Activated CD4-positive, alpha-beta T cell treated with anti-CD3 and anti-CD28 coated beads for 48 hours (primary cell): ENCODE measurements at places on chromosomes 3 and 15.

DNA sequence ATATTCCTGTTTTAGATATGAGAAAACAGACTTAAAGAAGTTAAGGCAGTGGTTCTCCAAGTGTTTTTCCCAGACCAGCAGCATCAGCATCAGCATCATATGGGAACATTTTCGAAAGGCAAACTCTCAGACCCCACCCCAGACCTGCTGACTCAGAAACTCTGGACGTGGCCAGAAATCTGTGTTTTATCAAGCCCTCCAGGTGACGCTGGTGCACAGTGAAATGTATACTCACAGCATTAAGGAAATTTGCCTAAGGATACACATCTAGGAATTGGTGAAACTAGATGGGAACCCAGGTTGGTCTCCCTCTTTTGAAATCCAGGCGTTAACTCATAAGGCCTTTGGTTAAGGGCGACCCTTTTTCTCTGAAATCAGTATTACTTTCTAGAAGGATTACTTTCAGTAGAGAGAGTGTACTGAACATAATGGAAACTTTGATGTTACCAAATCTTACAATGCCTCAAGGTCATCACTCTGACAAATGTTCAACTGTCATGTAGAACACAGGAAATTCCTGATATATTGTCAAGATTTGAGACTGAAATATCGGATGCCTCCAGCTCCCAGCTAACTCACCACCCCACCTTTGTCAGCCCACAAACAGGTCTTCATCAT, 910.2 kb downstream of the ROBO1 start:
- DNase-seq = no peak

DNA sequence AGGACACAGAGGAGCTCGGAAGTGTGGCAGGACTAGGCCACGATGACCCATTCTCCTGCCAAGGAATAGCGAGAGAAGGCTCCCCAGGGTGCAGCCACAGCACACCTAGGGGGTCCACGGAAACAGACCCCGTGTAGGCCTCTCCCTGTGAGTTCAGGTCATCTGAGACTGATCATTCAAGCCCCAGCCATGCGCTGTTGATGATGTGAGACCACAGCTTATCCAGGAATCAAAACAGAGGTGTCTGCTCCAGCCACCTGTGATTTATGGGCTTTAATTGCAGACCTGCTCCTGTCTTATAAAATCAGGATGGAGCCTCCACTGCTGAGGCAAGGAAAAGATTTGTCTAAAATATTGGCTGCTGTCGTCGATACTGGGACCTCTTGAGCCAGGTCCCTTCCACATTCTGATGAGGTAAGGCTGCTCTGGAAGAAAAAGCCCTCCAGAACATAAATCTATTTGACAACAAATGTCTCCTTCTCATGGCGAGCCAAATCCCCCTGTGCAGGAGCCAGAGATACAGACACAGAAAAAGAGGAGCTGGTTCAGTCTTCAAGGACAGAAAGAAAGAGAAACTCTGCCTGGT, 186.7 kb downstream of the TJP1 start:
- DNase-seq = no peak

DNA sequence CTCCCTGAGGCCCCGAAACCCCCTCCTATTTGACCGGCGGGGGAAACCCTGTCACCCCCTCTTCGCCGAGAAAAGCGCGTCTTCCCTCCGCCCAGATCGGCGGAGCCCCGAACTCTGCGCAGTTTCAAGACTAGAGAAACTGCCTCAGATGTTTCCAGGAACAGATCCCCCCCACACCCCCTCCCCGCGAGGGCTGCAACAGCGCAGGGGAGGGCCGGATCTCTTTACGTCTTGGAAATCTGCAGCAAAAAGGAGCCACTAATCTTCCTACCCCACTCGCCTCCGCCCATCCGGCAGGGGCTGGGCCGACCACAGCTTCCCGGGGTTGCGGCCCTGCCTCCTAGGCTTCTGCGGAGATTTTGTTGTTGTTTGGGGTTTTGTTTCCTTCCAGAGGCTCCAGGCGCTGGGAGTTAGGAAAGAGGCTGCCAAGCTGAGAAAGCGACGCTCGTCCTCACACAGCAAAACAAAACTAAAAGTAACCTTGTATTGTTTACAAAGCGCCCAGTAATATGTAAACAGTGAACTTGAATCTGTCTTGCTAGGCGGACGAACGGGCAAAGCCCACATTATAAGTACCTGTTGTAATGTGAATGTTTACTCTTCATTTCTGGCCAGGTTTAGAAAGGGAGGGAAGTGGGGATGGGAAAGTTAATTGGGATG, 2.2 kb downstream of the FOXB1 start:
- DNase-seq = peak; percentile 75

DNA sequence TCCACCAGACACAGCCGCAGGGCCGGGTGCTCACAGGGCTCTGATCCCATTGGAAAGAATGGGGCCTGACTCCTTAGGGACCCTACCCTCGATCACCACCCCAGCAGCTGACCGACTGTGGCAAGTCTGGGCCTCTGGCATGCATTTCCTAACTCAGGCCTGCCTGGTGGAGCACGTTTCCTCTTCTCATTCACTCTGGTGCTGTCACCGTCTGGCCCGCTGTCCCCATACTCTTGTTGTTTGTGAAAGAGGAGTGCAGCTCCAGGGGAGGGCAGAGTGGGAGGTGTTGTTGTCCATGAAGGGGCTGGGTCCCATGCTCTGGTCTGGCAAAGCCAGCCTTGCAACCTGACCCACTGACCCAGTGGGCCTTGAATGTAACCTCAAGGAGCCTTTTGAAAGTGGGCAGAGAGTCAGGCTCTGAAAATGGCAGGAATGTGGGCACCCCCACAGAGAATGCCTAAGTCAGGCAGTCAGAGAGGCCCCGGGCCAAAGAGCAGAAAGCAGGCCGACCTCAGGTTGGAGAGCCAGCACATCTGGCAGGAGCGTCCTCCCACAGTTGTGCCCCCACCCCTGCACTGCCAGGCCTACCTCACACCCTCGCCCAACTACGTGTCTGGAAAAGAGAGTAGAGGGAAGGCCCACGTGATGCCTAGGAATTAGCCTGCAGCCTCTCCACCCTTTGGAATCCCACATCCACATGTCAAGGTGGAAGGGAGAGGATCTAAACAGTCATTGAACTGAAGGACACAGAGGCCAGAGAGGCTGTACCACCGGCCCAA, 10.9 kb downstream of the SEMA7A start:
- DNase-seq = no peak

DNA sequence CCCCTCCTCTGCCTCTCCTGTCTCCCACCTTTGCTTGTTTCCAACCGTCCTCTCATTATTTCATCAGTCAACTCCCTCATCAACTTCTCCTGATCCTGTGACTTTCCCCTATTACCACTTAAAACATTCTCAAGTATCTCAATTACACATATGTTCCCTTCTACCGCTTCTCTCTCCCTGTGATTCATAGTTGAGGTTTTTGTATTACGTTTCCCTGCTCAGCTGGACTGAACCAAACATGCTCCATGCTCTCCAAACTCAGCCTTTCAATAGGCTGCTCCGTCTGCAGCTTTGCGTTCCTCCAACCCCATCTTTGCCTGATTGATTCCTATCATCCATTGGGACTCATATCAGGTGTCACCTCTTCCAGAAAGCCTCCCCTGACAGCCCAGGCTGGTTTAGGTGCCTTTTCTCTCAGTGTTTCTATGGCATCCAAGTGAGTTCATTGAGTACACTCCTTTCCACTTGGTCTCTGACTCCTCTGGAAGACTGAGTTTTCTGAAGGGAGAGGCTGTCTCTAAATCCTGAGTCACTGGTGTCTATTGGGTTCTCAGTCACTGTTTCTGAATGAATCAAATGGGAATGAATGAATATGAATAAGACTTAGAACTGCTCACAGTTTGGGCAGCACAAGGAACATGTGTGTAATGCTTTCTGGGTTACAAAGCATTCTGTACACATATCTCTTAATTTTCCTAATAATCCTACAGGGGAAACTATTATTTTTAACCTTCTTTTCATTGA, 56.4 kb downstream of the PLD1 start:
- DNase-seq = peak; percentile 15

- DNase-seq = no peak
Observed at GRCh38 chr3:172564499-172564898, 41.3 kb upstream of the TNFSF10 start.

- no peak for DNase-seq
Observed at GRCh38 chr3:179045719-179046402, 25.7 kb downstream of the ZMAT3 start.

DNA sequence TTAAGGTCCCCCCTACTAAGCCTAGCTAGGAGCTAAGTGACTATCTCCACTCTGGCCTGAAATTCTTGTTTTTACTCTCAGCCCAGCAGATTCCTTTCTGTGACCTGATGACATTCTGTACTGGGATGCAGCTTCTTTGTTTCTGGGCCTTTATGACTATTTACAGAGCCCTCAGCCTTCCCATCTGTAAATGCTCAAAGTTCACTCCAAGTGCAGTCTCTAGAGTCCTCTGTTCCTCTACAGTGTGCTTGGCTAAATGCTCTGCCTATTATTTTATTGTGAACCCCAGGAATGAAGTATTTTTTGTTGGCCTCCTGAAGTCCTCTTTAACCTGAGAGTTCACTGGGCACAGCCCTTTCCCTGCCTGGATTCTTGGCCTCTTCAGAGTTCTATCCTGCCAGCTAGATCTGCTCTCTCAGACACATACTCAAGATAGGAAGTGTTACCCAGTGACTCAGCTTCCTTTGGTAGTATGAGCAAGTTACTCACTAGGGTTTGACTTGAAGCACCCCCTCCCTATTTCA, 278.1 kb upstream of the P2RY1 start:
- no peak for DNase-seq

DNA sequence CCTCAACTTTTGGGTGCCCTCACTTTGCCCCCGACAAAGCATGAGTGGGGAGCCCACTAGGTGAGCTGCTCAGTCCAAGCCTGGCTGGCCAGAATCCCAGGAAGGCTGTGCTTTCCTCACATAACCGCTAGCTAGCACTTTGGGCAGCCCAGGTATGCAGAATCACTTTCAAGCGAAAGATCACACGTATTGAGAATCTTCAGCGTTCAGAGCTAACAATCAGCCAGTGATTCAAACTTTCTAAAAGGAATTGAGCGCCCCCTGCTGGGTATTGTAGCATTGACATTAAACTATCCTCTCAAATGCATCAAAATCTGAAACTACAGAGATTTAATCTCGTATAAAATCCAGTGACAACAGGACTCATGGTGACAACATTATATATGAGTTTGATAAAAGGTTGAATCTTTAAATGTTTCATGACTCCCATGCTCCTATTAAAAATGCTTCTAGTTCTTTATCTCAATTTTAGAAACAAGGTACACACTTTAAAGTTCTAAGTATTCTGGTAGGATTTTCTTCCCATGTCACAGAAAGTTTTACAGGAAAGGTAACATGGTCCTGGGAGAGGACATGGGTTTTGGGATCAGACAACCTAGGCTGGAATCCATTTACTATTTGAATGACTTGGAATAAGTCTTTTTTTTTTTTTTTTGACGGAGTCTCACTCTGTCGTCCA, 11.8 kb downstream of the ANAPC13 start:
- peak; percentile 86 for DNase-seq

- no peak for DNase-seq
Observed at GRCh38 chr3:65377637-65378036, 661.1 kb downstream of the MAGI1 start.

DNA sequence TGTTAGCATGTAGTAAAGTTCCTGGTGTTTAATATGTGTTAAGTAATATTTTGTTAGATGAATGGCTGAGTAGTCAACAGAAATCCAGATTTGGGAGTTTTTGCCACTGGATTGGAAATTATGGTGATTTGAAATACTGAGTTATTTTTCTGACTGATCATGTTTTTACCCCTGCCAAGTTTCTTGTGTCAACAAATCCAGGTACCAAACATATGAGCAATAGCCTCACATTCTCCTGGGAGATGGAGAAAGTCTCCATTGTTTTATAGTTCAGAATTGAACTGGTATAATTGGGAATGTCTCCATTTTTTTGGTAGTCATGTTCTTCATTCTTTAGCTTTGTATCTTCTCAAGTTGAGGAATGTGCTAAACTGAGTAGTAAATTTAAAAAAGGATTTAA, 767.2 kb upstream of the LMCD1 start:
- DNase-seq = no peak

- peak; percentile 6 for DNase-seq
Observed at GRCh38 chr3:150286390-150287147, 121.5 kb upstream of the TSC22D2 start.

DNA sequence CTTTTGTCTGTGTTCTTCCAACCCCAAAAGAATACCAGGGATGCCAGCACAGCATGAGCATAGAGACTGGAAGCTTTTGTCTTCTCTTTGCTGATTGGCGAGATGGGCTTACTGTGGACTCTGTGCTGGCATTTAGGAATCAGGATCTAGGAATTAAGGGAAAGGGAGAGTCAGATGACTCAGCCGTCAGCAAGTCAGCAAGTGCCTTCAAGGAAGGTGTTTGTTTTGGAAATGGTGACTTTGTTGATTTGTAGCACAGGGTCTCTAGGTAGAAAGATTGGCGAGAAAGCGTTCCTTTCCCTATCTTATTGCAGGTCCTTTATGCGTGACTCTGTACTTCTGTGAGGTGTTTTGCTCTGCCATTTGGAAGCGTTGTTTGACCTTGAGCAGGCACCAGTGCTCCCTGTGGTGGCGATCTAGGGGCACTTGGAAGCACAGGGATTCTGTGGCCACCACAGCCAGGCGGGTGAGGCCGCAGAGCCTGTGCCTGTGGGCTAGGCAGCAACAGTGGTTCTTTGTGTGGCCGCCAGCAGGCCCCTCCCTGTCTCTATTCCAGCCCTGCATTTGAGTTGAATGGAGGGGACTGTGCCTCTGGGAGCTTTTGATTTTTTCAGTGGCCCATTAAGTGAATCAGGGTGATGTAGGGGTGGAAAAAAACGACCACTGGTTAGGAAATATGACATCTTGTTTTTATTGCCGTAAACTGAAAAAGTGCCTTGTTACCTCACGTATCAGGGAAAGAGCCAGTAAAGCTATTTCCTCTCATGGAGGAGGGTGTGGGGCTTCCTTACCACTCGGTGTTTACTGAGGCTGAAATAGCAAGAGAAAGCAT, 19.0 kb downstream of the FAN1 start:
- no peak for DNase-seq

DNA sequence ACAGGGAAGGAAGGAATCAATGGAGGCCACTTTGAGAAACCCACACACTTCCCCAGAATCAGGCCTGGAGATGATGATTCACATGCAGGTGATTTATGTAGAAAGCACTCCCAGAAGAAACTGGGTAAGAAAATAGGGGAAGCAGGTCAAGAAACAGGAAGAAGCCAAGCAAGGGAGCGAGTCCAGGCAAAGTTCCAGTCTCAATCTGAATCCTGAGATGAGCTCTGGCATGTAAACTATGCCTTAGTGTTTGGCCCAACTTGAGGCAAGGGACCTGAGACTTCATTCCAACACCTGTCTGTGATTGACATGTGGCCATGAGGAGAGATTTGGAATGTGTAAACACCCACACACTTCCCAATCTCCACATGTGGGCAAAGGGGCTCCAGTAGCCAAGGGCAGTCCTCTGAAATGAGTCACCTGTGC, 61.6 kb upstream of the CTNNB1 start:
- no peak for DNase-seq
